Right renal cortex interstitium (tissue), 3 donors: ENCODE measurements at places on chromosomes 16 and 17. TPM values are rescaled to one million over a fixed set of nuclear protein-coding genes. Genes with fewer than 3 reads are reported as not detected.

GRCh38 chr16:86673090-86673955 is 95.0 kb downstream of the FOXL1 start:
- no peak for DNase-seq

DNA sequence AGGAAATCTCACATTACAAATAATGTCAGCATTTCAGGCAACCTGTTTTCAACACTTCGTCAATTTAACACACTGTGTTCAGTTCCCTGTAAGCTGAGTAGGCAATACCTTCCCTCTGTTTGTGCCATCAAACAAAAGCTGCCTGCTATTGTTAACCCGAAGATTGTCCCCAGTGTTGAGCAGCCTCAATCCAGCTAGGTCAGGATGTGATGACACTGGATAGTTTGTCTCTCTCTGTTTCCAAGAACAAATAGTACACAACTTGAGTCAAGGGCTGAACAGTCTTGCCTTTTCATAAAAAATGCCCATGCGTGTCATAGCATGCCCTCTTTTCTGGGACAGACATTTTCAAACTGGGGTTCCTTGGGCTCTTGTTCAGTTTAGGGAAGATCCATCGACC is 36.4 kb downstream of the HSD17B2 start:
- no peak for DNase-seq

GRCh38 chr17:80453126-80453997 is 23.0 kb downstream of the NPTX1 start:
- no peak for DNase-seq

- no peak for DNase-seq
These were observed 10.1 kb upstream of the TMEM219 start for GRCh38 chr16:29951625-29952365.

DNA sequence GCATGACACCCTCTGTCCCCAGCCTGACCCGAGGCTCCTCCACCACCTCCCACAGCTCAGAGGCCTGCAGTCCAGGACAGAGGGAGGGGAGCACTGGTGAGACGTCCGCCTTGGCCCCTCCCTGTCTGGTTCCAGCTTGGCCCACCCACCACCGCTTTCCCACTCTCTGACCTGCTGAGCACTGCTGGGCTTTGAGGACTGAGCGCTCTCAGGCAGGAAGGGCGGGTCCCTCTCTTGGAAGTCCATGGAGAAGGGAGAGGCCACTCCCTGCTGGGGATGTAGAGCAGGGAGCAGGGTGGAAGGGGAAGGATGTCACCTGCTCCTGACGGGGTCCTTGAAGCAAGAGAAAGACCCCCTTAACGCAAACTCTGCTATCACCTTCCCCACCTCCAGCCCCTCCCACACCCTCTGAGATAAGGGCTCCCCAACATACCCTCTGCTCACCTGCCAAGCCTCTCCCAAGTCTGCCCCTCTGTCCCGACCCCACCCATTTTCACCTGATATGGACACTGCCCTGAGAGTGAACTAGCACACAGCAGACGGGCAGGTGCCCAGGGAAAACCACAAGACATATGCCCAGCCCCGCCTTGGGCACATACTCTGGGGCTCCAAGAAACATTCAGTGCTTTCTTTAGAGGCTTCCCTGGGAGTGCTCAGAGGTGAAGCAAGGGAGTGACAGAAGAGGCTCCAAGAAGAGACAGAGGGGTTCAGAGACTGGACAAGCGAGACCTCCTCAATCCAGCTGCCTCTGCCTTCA is 1.4 kb downstream of the OSBPL7 start:
- DNase-seq = no peak

GRCh38 chr16:53769787-53770186 is 65.8 kb downstream of the FTO start:
- no peak for DNase-seq

- DNase-seq = no peak
These were observed 23.4 kb upstream of the ZFHX3 start for GRCh38 chr16:73071131-73071940.

DNA sequence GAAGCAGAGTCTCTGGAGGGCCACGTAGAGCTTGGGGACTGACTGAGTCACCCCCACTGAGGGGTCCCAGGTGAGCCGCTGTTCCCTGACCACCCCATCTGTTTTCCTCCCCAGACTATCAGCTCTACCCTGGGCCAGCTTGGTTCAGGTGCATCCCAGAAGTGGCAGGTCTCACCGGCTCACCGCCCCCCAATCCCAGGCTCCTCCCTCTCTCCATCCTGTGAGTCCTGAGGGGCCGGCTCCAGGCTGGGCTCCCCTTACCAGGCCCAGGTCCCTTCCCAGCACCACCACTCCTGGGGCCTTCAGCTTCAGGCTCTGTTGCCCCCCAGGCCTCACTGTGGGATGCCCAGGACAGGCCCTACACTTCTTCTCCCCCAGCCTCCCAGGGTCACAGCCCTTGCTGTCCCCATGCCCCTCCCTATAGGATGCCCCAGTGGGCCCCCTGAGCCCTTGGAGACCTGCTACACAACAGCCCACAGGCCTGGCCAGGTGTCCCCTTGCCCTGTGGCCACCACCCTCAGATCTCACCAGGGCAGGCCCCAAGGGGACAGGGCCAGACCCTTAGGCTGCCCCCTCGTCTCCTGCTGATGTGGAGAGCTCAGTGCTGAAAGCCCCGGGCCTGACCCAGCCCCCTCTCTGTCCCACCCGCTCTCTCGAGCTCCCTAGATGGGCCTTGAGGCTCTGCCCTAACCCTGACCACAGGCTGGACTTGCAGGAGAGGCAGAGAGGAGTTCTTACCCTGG is 40.4 kb downstream of the TNFRSF13B start:
- DNase-seq = no peak

DNA sequence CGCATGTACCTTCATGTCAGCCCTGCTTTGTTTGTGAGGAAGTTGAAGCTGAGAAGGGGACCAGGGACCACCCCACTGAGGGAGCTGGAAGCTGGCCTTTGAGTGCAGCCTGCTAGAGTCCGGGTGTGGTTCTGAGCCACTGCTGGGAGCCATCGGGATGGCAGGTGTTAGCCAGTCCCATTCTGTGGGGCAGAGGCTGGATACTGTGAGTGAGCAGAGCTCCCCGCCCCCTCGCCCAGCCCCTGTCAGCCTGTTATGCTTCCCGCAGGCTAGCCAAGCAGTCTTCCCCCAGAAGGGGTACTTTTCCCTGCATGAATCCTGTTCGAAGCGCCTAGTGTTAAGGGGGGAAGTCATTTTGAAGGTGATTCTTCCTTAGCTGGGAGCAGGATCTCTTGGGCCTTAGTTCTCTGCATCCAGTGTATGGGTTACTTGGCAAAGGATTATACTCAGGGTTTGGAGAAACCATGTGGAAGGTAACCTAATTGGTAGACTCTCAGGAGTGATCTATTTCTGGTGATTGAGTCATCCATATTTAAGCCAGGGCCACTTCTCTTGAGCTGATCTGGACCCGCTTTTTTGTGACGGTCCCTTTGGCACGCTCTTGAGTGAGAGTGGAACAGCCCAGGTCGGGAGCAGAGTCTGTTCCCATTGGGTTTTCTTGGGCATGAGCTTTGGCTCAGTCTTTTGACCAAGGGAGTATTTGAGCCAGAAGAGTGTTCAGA is 23.8 kb downstream of the AKAP1 start:
- no peak for DNase-seq

DNA sequence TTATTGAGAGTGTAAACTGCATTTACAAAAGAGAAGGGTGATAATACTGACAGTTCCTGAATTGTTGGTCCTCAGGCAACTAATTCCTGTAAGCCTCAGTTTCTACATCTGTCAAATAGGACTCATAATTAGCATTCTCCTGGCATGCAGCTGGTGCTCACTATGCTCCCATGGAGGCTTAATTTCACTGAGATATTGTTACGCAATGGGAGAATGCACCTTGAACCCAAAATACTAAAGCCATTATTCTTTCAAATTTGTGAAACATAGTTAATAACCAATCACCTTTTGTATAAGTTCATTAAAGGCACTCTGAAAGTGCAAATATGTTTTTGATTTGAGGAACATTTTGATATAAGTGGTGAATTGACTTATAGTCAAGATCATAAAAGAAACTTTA is 985.5 kb downstream of the CDH11 start:
- no peak for DNase-seq

GRCh38 chr17:75827308-75828075 is 16.7 kb downstream of the UNC13D start:
- no peak for DNase-seq

DNA sequence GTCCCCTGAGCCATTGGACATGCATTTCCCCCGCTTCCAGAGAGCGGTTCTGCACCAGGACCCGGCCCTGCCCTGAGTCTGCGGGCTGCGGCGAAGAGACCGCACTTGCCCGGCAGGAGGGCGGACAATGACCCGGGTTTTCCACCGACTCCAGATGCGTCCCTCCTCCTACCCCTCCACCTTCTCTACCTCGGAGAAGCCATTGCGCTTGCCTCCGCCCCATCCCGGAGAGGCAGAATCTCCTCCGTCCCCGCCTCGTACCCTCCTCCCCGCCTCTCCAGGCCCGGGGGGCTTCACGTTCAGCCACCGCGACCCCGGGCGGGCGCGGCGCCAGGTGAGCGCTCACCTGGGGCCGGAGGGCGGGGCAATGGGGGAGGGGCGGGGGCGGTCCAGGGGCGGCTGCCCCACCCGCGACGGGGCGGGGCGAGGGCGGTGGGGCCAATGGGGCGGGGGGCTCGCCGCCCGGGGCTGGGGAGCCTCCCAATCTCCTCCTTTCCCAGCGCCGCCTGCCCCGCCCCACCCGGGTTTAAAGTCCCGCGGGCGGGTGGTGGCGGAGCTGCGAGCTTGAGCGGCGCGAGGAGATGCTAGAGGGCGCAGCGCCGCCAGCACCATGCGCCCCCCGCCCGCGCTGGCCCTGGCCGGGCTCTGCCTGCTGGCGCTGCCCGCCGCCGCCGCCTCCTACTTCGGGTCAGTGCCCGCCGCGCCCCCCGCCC is at the start of gene WNT9B:
Gene WNT9B (plus strand): TSS at position 555 of the 713 bp plus-strand sequence. CDS start 56 bp downstream, at position 611.
- DNase-seq = no peak

GRCh38 chr17:79633154-79633553 is 22.3 kb upstream of the RBFOX3 start:
- no peak for DNase-seq

The NPIPA3 gene
- 7.4 TPM for polyA plus RNA-seq

The IGF2BP1 gene
- 20.4 TPM for polyA plus RNA-seq

The TBC1D3G gene
- not detected for polyA plus RNA-seq

The KRTAP4-9 gene
- polyA plus RNA-seq = not detected
